ENCODE measurements at places on chromosomes 16 and 17.

- no peak for DNase-seq
Observed at GRCh38 chr16:21645261-21645721, 7.1 kb downstream of the IGSF6 start.

- DNase-seq = no peak
Observed at GRCh38 chr16:31134625-31135534, 647 bp downstream of the PRSS8 start.

DNA sequence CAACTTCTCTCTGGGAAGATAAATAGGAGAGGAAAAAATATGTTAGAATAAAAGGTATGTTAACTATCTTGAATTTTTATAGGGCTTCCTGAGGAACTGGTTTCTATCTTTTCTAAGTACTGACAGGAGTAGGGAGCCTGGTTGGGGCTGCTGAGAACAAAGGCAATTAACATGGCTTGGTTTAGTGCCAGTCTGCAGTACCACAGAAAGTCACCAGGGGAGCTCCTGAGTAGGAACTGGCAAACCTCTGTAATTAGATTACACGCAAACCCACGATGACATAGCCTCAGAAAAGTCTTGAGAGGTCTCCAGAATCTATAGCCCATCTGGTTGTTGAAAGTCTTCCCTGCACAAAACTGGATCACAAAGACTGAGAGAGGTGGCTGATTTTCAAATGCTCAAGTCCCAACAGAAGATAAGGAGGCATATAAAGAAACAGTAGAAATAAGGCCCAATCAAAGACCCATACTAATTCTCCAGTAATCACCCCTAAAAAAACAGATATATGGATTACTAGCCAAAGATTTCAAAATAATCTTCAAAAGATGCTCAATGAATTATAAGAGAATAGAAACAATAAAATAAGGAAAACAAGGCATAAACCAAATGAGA, 11.7 kb upstream of the CNTNAP4 start:
- no peak for DNase-seq

DNA sequence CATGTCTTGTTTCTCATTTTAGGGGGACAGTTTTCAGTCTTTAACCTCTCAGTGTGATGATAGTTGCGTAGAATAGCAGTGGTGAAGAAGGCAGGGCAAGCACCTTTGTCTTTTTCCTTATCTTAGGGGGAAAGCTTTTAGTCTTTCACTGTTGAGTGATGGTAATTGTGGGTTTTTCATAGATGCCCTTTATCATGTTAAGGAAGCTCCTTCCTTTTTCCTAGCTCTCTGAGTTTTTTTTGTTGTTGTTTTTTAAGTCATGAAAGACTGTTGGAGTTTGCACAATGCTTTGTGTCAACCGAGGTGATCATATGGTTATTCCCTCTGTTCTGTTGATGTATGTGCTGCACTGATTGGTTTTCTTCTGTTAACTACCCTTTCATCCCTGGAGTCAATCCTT, 15.7 kb downstream of the NOL11 start:
- no peak for DNase-seq

- no peak for DNase-seq
Observed at GRCh38 chr16:50067290-50067853, 1.6 kb downstream of the HEATR3 start.

DNA sequence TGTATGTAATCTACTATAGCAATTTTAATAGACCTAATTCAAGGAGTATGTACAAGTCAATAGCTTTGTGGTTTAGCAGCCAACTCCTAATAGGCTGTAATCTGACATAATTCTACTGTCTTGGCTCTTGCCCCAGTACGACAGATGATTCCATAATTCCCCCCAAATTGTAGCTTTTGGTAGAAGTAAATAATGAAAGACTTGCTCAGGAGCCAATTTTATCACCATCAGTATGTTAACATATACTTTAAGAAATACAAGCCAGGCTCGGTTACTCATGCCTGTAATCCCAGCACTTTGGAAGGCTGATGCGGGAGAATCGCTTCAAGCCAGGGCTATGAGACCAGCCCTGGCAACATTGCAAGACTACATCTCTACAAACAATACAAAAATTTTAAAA, 53.9 kb downstream of the AP2B1 start:
- no peak for DNase-seq

DNA sequence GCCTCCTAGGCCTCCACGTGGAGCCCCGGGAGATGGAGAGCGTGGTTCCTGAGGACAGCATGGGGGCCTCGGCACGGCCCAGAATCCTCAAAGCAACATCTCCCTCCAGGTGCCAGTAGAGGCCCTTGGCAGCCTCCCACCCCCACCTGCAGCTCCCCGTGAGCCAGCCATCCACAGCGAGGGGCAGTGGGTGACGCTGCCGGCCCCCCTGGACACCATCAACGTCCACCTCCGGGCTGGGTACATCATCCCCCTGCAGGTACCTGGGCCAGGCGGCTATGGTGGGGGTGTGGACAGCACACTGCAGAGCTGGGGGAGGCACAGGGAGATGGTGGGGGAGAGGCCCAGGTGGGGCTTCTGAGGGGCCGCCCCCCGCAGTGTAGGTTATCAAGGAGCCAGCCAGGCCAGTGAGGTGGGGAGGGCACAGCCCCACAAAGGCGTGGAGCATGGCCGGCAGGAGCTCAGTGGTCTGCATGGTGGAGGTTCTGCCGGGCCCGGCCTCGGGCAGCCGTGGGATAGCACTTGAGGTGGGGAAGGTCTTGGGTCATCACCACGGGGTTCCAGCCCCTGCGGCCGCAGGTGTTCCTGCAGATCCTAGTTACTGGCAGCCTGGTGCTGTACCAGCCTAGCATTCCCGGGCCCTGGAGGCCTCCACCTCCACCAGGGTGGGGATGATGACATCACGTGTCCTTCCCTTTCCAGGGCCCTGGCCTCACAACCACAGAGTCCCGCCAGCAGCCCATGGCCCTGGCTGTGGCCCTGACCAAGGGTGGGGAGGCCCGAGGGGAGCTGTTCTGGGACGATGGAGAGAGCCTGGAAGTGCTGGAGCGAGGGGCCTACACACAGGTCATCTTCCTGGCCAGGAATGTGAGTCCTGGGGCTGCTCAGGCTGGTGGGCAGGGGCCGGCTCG, 16.4 kb downstream of the GAA start:
- no peak for DNase-seq

DNA sequence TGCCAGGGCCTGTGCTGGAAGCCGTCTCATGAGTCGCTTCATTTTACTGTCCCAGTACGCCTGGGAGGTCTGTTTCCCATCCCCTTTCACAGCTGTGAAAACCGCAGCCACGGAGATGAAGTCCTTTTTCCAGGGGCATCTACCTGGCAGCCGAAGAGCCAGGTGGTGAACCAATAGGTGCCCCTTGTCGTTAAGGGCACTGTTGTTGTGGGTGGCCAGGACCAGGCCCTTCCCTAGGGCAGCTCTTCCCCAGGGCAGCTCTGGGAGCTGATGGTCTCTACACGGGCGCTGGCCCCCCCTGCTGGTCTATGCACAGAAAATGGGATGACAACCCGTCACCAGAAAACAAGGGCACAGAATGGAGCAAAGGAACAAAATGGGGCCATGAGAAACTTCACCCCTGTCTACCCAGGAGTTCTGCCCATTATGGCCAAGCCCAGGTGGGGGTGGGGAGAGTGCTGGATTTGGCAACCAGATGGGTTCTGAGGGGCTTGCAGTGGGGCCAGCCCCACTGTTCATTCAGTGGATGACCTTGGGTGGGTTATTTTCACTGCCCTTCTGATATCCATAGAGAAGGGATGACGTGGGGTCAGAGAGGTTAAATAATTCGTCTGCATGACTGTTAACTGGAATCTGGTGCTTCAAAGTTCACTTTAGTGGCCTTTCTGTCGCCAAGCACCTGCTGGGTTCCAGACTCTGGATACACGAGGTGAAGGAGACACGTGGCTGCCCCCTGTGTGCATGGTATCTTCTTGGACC, 11.5 kb downstream of the RMI2 start:
- peak; percentile 41 for DNase-seq

GRCh38 chr17:8275421-8276290, 12.8 kb upstream of the RANGRF start:
- DNase-seq = no peak

GRCh38 chr17:12730931-12731521, 58.3 kb upstream of the ARHGAP44 start:
- no peak for DNase-seq

GRCh38 chr17:9959377-9959981, 54.4 kb upstream of the RCVRN start:
- no peak for DNase-seq

DNA sequence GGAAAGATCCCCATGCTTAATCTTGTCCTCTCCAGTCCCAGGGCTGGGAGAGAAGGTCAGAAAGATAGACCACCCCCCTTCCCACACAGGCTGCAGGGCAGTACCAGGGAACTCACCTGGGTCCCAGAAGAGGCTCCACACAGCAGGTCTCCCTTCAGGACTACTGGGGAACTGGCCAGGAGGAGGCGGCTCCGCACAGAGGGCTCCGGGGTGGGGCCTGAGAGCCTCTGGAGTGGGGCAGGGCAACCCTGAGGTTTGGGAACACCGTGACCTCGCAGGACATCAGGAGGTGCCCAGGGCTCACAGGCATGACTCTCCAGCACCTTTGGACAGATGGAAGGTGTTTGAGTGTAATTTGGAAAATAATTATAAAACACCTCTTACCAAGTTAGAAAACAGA, 11.0 kb downstream of the ABCA3 start:
- no peak for DNase-seq

GRCh38 chr17:64505340-64506200, 519 bp downstream of the DDX5 start:
- peak; percentile 83 for DNase-seq

- peak; percentile 13 for DNase-seq
Observed at GRCh38 chr17:7523033-7523432, 25.8 kb upstream of the TNFSF12 start.

DNA sequence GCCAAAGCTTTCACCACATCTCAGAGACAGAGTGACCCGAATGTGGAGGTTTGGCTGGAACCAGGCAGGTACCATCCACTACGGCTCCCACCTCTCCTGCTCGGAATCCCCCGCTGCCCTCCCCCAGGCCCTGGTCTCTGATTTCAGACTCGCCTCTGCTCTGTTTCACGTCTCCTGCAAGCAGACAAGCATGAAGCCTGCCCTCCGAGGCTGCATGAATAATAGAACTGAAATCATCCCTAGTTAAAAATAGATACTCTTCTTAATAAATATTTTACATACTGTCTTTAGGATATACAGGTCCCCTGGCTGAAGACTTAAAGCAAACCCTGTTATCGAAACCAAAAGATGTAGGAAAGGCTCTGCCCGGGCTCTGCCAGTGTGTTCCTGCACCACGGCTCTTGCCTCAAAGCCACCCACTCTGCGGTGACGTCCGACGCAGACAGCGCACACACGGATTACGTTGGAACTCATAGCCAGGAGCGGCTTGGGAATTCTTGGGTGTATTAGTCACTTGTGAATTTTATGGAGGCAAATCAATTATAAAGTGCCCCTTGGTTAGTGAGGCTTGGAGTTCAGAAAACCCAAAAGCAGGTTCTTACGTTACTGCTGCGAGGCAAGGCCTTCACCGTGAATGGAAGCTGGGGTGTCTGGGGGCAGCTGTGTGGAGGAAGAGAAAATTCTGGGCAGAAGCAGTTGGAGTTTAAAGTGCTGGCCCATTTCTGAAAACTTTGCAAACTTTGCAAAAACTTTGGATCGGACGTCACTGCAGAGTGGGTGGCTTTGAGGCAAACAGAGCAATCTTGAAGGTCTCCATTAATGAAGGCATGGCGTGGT, 25.6 kb upstream of the NPTX1 start:
- no peak for DNase-seq

DNA sequence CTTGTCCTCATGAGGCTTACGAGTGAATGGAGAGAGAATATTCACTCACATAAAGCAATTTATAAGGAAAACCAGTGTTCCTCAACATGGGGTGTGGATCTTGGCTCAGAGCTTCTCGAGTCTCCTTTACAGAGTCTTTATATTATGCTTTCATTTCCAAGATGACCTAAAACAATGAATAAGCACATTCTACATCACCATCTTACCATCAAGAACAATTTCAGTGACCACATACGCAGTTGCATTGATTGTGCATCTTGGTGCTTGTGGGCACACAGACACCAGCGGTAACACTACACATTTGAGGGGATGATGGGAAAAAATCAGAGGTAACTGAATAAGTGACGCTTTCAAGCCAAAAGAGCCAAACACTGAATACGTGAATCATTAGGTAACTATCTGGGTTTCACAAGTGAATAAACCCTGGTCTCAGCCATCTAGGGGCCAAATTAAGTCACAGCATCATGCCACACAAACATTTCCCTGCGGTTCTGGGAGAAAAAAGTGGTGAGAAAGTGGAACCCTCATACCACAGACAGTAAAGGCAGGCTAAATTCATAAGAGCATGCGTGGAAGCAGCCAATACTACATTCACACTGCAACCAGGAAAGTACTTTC, 9.4 kb downstream of the CWC25 start:
- no peak for DNase-seq

DNA sequence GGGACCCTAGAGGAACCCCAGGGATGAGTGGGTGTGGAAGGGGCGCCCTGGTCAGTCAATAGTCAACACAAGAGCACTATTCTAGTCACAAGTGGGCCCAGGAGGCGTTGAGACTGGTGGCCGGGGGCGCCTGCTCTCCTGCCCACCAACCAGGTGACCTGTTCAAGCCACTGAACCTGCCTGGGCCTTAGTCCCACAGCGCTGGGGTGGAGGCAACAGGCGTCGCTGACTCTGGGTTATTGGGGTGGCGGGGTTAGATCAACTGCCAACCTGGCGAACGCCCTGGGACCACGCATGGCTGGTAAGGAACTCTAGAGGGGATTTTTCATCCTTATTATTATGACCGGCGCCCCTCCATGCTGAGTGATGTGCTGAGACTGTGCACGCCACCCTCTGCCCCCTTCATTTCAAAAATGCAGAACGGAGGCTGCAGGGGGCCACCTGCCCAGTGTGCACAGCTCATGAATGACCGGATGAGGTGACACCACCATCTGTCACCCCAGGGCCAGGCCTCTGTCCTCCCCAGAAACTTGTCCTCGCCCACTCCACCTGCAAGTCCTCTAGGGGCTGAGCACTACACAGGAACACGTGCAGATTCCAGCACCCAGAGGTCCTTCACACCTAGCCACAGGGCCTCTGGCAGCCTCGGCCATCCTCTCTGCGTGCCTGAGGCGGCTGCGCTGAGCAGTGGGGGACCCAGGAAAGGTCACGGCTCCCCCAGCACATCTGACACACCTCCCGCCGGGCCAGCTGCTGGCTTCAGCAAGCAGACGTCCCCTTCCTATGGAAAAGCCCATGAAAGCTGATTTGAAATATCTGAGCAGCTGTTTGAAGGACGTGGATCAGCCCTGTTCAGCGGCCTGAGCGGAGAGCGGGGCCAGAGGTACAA, 51.6 kb upstream of the DNAH17 start:
- DNase-seq = no peak

DNA sequence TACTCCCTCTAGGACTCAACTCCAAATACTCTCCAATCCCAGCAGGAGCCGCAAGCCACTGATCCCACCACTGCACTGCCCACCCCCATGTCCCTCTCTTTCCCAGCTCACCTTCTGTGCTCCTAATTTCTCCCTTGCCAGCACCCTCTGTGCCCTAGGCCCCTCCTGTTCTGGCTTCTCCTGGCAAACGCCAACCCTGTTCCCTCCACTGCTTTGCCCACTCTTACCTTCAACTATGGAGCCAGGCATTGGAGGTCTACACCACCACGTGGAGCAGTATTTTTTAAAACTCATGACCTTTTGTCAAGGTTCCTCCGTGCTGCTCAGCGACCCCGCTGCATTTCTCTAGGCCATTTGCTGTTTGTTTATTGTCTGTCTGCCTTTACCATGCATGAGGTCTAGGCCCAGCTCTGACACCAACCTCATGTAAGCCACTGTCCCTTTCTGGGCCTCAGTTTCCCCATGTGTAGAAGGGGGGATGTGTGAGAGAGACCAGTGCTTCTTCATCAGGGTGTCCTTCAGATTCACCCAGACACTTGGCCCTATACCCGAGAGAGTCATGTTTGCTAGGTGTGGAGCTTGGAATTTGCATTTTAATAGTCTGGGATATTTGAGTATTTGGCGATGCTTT, 4.6 kb downstream of the CCDC102A start:
- no peak for DNase-seq

- DNase-seq = no peak
Observed at GRCh38 chr16:64408699-64409098, 713.2 kb downstream of the CDH11 start.

Measured in activated CD4-positive, CD25-positive, alpha-beta regulatory T cell (primary cell).